ENCODE measurements at places on chromosomes 2 and 18. TPM values are rescaled to one million over a fixed set of nuclear protein-coding genes. Genes with fewer than 3 reads are reported as not detected.

GRCh38 chr2:82511894-82512293, 1947.2 kb downstream of the SUCLG1 start:
- no peak for DNase-seq

DNA sequence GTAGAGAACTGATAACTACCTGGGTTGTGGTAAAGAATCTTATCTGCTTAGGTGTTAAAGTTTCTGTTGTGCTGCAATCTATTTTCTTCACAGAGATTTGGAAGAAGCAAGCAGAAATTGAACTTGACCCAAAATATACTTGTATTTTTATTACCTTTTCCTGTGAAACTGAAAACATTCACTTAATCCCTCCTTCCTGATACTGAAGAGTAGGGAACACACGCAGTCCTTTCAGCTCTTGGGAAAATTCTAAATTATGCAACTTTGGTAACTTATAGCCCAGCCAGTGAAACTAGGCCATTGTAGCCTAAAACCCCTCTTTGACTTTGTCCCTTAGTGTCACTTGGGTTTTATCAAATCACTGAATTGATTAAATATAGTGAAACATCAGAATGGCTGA, 128.4 kb upstream of the MEIS1 start:
- no peak for DNase-seq

DNA sequence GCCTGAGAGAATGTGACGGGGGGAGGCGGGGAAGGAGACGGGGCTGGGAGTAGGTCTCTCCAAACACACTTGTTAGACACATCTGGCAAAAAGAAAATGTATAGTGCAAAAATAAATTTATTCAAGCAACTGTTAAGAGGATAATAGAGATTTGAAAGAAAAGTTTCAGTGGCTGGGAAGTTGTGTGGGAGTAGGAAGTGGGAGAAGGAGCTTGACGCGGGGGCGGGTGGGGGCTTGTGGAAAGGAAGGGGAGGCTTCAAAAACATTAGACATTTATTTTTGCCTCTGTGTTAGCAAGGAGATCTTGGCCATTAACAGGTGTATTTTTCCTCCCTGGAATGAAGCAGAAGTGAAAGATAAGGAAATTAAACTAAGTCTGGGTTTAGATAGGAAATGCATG, 90.3 kb downstream of the KLF7 start:
- no peak for DNase-seq

DNA sequence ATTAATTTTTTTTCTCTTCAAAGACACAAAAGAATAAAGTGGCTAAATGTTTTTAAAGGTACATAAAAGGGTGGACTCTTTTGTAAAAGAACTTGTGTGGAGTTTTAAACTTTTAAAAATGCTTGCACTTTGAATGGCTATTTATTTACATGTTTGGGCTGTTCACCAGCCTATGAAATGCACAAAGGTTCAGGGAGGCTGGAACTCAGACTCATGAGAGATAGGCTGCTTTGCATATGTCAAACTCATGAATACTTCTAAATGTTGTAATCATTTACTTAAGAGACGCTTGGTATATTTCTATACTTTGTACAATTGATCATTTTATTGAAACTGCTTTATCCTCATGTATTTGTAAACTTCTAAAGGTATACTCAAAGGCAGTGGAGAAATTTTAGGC, 79.9 kb downstream of the ZEB2 start:
- no peak for DNase-seq

GRCh38 chr2:14751581-14751980, 119.1 kb downstream of the LRATD1 start:
- peak; percentile 37 for DNase-seq

GRCh38 chr18:50679056-50679455, 119.2 kb downstream of the MAPK4 start:
- no peak for DNase-seq

GRCh38 chr2:201008296-201008829, 44.9 kb upstream of the ORC2 start:
- DNase-seq, result no peak

- no peak for DNase-seq
Observed at GRCh38 chr2:204441316-204441715, 104.0 kb upstream of the PARD3B start.

GRCh38 chr18:46622999-46623398, 34.0 kb downstream of the LOXHD1 start:
- DNase-seq, result no peak

GRCh38 chr18:40367576-40367975, 1587.5 kb upstream of the PIK3C3 start:
- DNase-seq, result no peak

GRCh38 chr2:23124214-23124750, 260.7 kb upstream of the KLHL29 start:
- no peak for DNase-seq

DNA sequence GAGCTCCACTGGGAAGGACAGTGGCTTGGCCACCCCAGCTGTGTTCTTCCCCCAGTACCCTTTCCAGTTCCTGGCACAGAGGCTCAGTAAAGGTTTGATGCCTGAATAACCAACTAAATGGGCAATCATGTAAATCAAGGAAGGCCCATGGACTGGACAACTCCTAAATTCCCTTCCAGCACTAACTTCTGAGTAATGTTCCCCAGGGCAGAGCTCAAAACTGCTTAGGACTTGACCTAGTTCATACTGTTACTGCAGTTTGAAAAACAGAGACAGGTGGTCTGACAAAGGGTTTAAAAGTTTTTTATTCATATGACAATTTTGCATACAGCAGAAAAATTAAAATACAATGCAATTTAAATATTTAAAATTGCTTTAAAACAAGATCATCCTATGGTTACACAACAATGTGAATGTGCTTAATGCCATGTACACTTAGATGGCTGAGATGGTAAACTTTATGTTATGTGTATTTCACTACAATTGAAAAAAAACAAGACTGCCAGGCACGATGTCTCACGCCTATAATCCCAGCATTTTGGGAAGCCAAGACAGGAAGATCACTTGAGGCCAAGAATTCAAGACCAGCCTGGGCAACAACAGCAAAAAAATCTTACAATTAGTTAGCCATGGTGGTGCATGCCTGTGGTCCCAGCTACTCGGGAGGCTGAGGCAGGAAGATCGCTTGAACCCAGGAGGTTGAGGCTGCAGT, 26.2 kb downstream of the PCBP1 start:
- DNase-seq, result no peak

DNA sequence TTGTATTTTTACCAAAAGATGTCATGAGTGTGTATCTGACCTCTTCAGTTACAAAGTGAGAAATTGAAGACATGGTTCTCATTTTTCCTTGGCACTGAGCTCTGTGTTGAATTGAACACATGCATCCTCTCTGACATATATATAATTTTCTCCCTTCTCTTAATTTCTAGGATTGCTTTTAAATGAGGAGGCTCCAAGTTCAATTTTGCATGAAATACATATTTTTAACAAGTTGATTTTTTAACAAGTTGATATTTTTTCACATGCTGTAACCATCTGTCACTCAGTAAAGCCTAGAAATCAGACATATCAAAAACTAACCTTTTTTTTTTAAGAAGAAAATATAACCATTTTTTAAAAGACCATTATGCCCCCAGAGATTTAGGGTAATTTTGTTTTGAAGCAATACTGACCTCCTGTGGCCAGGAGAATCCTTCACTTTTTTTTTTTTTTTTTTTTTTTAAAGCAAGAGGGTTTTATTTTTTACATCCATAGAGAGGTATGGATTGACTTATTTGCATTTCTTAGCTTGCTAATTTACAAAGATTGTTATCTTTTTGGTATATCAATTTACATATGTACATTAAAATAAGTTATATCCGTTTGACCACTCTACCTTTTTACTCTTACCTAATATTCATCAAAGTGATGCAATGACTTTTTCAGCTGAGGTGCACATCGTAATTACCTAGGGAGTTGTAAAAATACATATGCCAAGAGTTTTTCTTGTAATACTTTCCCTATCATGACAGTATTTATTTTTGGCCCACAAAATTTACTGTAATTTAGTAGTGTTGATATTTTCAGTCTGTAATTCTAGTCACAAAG, 161.8 kb downstream of the SOCS6 start:
- no peak for DNase-seq

GRCh38 chr2:146661473-146662096, 1183.2 kb upstream of the ACVR2A start:
- DNase-seq, result no peak

DNA sequence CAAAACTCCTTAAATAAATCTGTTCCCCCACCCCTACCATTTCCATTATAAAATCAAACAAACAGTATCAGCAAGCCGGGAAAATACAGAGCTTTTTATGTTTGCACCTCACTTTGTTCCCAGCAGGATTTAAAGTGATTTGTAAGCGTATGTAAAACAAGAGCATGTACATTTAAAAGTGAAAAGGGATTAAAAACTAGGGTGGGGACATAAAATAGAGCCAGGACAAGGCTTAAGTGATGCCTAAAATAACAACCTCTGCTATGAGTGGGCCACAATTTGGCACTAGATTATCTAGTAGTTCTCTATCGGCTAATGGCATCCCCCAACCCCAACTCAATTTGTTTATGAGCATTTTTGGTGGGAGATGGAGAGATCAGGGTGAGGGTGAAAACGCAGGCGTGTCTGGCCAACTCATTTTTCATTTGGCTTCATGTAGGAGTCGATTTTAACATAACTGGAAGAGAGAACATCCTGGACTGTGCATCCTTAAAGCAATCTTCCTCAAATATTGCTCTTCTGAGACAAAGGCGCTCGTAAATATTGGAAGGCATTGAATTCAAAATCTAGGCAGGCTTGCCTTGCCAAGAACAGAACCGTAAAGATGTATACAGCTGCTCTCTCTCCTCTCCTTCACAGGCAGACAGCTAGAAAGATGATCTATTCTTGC, 34.5 kb upstream of the TSPYL6 start:
- no peak for DNase-seq

DNA sequence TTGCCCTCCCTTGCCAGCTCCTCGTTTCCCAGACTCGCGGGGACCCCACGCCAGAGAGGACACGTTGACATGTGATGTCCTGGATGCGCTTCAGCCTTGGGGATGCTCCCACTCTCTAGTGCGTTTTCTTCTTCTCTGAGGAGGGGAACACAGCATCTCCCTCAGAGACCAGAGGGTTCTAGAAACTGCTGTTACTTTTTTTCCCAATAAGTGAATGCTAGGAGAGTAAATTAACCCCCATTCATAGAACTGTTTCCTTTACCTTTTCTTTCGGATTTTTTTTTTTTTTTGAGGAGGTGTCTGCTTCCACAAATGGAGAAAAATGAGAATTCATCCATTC, 370 bp upstream of the EFEMP1 start:
- no peak for DNase-seq

DNA sequence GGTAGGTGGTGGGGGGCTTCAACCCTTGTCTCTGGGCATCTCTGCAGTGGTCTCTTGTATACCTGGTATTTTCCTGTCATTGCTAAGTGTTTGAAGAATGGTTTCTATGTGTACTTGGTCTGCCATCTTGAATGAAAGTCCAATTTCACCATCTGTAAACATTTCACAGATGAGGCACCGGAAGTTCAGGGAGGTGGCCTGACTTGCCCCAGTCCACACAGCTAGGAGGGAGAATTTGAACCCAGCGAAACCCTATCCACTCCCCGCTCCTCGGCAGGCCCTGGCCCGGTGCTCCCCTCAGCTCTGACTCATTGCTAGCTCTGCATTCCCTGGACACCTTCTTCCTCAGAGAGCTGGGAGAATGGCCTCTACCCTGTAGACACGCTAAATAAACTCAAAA, 30.5 kb downstream of the ZAP70 start:
- no peak for DNase-seq

Gene TMEM198
- total RNA-seq, result 4.7 TPM

Gene BBS5
- 6.6 TPM for total RNA-seq

Gene ATL2
- total RNA-seq, result 214 TPM

Gene SPP2
- not detected for total RNA-seq

Gene PAX8
- total RNA-seq, result 0.99 TPM
